ENCODE measurements at places on chromosomes 6 and 20.

DNA sequence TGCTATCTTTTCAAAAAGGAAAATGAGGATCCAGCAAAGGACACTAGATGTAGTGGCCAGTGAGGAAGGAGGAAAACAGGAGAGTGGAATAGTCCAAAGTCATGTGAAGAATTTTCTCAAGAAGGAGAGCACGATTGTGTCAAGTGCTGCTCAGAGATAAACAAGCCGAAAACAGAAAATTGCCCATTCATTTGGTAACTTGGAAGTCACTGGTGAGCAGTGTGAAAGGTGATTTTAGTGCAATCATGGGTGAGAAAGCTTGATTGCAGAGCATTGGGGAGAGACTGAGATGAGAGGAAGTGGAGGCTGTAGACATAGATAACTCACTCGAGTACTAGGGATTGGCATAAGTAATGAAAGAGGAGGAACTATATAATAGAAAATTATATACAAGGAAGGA, 26.0 kb upstream of the PRDM1 start:
- DNase-seq = no peak

DNA sequence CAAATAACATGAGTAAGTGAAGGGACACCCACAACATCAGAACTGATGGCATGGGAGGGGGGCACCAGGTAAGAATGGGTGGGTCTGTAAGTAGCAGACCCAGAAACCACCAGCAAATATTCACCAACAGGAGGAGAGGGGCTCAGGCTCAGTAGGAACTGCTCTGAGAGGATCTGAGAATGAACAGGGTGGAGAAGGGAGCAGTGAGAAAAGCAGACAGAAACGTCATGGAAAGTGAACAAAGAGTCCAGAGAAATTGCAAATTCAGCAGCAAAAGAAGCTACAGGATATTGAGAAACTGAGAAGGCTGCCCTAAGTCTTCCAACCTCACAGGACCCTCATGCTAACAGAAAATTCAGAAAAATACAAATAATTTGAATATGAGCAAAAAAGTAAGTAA, 121.3 kb downstream of the KIF16B start:
- DNase-seq = no peak

- no peak for DNase-seq
Measured at GRCh38 chr20:37102571-37102970, 6.8 kb upstream of the RBL1 start.

DNA sequence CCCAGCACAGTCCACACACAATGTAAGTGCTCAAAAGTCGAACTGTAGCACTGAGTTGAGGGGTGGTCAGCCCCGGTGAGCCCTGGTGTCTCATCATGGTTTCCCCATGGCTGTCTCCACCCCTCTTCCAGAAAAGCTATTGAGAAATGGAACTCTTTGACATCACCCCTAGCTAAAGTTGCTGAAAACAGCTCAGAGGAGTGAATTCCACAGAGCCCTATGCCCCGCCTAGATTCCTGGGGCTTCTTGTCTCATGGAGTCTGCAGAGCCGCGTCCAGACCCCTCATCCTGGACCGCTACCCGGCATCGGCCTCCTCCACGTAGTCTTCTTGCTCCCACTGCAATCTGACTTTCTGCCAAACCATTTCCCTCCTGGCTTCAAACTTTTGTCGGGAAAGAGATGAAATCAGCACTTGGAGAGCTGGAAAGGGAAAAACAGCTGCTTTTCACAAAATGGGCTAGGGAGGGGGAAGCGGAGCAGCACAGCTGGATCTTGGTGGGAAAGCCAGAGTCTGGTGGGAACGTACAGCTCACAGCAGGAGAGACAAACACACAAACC, 132.2 kb downstream of the SNX5 start:
- DNase-seq = no peak

- DNase-seq = no peak
Measured at GRCh38 chr20:45459606-45460005, 9.9 kb upstream of the WFDC2 start.

- DNase-seq = no peak
Measured at GRCh38 chr6:128657181-128657580, 136.8 kb upstream of the PTPRK start.

- no peak for DNase-seq
Measured at GRCh38 chr6:125050663-125051318, 88.6 kb downstream of the RNF217 start.

DNA sequence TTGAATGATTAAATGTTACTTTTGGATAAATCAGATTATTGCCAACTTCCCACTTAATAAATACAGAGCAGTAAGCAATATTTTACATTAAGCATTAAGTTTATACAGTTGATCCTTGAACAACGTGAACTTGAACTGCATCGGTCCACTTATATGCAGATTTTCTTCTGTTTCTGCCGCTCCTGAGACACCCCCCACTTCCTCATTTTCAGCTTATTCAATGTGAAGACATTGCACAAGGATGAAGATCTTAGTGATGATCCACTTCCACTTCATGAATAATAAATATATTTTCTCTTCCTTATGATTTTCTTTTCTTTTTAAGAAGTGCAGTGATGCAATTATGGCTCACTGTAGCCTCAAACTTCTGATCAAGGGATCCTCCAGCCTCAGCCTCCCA, 167.2 kb downstream of the LINC00237 start:
- DNase-seq = no peak

DNA sequence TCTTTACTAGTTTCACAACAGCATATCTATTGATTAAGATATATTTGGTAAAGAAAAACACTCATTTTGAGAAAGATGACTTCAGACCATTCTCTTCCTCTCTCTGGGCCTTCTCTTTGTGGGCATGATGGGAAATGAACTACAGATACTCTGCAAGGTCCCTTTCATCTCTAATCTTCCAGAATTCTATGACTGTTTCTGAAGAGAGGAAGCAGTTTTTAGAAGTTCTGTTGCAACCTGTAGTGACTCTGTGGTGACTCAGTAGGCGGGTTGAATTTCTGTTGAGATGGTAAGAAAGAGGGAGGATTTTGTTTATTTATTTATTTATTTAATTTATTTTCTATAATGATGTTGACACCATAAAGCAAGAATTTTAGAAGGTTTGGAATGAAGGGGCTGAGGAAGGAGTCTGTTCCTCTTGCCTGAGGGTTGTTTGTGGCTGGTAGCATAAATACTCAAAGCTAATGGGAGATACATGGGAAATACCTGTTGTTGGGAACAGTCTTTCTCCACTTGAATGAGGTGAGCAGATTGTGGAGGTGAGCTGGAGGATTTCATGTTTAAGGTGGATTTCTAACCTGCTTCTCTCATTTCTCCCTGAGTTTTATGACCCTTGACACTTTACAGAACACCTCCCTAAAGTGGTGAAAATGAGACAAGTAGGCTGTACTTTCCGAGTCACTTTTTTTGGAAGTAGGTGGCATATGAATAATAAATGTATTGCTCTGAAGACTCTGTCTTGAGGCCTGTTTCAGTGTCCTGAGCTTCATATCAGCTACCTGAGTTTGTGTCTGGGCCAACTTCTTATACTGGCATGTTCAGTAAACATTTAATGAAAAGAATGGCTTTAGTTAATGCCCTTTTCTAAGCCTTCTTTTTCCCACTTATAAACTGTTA, 15.0 kb downstream of the ACSS2 start:
- DNase-seq = no peak

DNA sequence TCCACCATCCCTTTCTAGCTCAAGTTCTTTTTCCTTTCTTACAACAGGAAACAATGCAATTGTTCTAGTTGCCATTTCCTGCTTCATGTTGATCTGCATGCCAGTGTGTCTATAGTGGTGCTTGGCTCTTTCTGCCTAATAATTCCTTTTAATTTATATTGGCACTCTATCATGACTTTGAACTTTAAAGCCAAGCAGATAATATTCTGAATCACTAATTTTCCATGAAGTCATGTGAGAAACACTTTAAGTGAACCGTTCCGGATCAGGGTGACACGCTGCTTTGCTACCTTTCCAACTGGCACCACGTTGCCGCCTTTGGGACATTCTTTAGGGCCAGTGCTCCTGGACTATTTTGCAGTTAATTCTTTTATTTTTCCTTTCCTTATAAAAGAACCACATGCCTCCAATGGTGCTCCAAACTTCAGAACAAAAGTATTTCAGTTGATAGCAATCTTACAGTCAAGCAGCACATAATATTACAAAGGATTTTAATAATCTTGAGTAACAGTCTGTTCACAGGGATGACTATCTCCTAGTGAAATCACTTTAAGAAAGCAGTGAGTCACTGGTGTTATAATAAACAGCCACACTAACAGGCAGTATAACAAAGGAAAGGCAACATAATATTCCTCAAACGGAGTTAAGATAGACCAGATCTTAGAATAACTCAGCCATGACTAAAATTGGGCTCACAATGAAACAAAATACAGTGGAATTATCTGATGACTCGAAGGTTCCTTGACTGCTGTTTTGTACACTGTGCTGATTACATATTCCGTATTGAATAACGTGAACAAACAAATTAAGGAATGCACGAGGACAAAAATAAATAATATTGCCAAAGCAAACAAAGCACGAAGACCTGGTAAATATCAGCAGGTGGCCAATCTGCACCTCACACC, 19.0 kb upstream of the BLOC1S5 start:
- no peak for DNase-seq

DNA sequence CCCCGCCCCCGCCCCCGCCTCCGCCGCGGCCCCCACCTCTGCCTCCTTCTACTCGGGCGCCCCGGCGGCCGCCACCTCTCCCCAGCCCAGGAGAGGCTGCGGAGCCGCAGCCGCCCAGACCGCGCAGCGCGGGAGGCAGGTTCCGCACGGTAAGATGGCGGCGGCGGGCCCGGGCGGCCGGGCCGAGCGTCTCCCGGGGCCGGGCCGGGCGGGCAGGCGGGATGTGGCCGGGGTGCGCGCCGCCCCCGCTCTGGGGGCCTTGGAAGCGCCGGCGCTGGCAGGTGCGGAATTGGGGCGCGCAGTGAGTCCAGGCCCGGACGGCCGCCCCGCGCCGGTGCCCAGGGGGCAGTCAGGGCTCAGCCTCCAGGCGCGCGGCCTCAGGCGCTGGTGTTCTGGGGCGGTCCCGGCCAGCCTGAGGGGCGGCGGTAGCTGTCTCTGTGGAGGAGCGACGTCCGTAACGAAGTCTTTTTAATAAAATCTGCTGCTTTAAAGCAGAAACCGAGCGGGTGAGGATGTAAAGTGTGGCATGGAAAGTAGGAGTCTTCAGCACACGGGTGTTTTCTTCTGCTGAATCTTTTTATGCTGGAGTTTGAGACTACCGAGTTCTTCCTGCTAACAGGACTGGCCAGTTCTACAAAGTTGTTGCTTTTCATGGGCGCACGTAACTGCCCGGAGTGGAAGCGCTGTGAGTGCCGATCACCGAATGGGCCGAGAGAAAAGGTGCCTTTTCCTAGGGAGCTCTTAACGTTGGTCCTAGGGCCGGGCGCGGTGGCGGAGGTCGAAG, at the start of gene GID8:
Gene GID8, plus strand, starts transcription at position 43 of the 784 bp plus-strand sequence. CDS start 3,356 bp downstream, outside the sequence.
- DNase-seq = no peak

GRCh38 chr20:7829776-7830175, 110.5 kb downstream of the HAO1 start:
- no peak for DNase-seq

DNA sequence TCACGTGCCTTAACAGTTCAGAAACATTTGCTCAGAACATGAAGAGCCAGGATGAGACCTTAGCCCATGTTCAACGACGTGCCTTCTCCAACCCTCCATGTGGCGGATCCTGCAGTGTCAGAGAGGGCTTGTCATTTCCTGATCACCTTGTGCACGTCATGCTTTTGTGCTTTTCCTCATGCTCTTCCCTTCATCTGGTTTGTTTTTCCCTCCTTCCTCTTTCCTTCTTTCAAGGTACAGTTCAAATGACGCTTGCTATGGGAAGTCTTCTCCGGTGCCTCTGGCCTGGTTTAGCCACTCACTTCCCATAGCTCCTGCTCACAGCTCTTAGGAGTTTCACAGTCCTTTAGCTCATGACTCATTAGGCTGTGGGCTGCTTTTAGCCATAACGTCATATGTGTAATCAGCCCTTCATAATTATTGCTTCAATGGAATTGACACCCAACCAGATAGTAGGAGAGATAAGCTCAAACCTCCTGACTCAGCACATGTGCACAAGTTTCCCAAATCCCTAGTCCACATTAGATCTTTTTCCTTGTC, 102.7 kb upstream of the CNKSR3 start:
- no peak for DNase-seq

DNA sequence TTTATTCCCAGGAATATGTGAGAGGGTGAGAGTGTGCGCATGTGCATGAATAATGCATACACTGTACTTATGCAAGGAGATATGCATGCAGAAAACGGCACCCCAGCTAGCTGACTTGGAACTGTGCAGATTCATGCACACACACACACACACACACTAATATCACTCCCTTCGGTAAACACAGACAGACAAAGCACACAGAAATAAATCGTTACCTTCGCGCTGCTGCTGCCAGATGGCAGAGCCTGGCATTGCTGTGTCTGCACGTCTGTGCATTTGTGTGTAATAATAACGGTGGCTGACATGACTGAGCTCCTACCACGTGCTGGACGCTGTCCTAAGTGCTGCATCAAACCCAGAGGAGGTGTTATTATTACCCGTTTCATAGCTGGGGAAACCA, 36.8 kb downstream of the PREX1 start:
- no peak for DNase-seq

- no peak for DNase-seq
Measured at GRCh38 chr6:167329014-167329413, 4.1 kb downstream of the TTLL2 start.

GRCh38 chr6:107637316-107638315, 147.7 kb downstream of the SOBP start:
- no peak for DNase-seq

DNA sequence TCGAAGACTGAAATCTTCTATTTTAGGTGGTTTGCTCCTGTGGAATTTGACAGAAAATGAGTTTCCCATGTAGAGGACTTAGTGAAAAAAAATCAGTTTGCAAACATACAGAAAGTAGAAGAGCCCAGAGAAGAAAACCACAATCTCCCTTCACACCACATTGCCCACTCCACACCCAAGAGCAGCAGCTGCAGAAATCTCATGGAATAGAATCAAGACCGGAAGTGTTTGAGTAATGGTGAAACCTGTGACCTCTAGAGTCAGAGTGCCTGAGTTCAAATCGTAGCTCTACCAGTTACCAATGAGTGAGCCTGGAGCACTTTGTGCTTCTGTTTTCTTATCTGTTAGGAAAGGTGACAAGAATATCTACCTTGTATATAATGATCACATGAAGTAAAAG, 4.6 kb downstream of the SIRPG start:
- no peak for DNase-seq

DNA sequence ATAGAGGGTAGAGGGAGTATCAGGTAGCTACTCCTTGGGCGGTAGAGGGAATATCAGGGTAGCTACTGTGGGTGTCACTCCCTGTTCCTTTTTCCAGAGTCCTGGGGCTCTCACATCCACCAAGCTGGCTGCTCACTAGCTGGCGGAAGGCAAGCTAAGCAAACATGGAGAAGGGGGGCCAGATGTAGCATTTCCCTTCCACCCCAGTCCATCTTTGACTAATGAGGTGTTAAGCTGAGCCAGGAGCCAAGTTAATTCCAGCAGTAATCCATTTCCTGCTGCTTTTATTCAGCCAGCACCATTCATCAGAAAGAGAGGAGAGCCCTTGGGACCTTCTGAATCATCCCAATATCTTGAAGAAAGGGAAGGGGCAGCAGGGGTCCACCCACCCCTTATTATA, 330.0 kb downstream of the ZFAND3 start:
- DNase-seq = no peak

- DNase-seq = no peak
Measured at GRCh38 chr6:88000713-88001112, 46.9 kb upstream of the SPACA1 start.

Measured in stimulated activated CD4-positive, alpha-beta T cell treated with anti-CD3 and anti-CD28 coated beads, Interleukin-1b, Interleukin-23, amount 100 ng/mL, for 24 hours (primary cell).